ENCODE measurements at places on chromosomes 1 and 21.

DNA sequence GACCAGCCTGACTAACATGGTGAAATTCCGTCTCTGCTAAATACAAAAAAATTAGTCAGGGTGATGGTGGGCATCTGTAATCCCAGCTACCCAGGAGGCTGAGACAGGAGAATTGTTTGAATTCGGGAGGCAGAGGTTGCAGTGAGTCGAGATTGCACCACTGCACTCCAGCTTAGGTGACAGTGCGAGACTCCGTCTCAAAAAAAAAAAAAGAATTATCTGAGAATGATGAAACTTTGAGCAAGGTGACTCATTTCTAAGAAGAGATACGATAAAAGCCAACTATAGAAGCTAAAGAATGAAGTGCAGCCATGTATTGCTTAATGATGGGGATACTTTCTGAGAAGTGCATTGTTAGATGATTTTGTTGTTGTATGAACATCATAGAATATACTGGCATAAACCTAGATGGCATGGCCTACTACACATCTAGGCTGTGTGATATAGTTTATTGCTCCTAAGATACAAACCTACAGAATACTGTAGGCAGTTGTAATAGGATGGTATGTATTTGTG, 64.7 kb downstream of the SNRPE start:
- DNase-seq, result no peak

GRCh38 chr1:83129107-83129506, 869.8 kb downstream of the TTLL7 start:
- no peak for DNase-seq

GRCh38 chr21:32426066-32426465, 13.6 kb downstream of the EVA1C start:
- DNase-seq, result no peak

DNA sequence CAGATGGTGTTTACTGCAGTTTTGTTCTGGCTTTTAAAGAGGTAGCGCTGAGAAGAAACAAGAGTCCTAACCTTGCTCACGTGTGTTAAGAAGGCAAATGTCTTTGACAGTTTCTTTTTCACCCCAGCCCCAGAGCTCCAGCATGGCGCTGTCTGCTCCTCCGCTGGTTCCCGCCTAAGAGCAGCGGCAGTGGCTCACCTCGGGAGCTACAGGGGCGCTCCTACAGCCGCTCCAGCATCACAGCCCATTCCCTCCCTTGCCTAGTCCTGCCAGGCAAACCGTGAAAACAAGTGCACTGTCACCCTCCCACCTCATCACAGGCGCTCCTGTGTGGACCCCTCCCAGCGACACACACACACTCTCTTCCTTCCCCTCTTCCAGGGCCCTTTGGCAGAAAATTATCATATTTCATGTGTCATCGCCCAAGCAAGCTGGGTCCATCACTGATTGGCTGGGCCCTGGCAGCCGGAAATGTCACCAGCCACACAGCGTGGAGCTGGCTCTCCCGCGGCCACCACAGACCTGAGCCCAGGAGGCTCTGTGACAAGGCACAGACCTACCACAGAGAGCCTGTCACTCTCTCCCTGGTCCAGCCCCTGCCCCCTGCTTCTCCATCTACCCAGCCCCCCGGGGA, 1.2 kb upstream of the HIVEP3 start:
- DNase-seq, result peak; percentile 94

- DNase-seq, result no peak
These were observed 12.3 kb upstream of the OTUD3 start for GRCh38 chr1:19869929-19870328.

- DNase-seq, result peak; percentile 36
These were observed 1388.1 kb downstream of the AMY1C start for GRCh38 chr1:105137543-105138457.

- peak; percentile 45 for DNase-seq
These were observed 87.5 kb upstream of the RHOU start for GRCh38 chr1:228647523-228648444.

DNA sequence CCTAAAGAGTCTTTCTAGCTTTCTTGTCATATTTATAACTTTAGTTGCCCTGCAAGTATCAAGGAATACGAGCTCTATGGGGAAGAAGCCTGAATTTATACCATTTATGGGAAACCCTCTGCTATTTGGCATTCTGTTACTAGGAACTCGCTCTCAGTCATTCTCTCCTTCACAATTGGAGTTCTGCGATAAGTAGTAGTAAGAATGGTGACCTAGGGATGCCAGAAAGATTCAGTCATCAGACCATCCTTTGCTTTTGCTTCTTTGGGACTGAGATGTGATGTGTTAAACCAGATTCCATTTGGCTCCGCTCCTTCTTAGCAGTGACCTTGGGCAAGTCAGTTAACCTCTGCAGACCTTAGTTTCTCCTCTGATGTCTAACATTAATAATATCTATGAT, 256.5 kb downstream of the FGGY start:
- no peak for DNase-seq

GRCh38 chr1:55367273-55367672, 152.1 kb upstream of the USP24 start:
- no peak for DNase-seq

GRCh38 chr1:9892563-9893528, 17.2 kb downstream of the CTNNBIP1 start:
- no peak for DNase-seq
